ENCODE measurements at places on chromosomes 6 and 20.

GRCh38 chr6:164331026-164331425 is 916.5 kb downstream of the QKI start:
- no peak for DNase-seq

DNA sequence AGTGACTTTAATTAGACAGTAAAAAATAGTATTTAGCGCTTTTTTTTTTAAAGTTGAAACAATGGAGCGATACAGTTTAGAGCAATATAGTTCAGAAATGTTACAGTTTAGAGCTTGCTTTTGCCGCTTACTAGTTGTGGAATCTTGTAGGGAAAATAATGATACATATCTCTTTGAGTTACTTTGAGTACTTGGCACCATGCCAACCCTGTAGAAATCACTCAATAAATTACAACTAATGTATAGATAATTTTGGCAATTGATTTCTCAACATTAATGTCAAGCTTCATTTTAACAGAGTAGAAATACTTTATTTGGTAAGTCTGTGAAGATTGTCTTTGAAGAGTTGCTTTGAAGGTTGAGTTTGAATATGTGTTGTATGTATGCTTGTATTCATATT is 27.4 kb downstream of the CDC40 start:
- no peak for DNase-seq

GRCh38 chr20:21259346-21259745 is 43.8 kb upstream of the XRN2 start:
- no peak for DNase-seq

DNA sequence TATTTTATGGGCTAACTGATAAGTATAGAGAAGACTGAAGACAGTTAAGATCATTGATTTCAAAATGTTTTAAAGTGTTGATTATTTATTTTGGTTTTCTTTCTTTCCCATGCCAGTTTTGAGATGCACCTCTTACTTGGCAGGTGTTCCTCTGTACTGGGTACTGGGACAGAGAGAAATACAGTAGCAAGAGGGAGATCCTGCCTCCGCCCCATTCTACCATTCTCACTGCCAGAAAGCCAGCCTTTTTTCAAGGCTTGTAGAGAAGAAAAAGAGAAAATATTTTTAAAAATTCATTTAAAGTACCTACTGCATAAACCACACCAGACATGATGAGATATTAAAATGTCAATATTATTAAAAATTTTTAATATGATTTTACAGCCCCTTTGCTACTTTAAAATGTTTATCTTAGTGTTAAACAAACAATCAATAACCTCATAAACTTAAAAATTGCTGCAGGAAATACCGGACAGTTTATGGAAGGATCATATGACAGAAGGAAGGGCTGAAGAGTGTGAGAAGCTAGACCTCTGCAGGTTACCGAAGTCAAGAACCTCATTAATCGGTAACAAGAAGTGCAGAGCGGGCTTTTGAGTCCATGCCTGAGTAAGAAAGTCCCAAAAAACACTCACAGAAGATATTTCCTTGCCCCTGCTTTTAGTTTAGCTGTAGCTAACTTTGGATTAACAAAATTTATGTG is 117.8 kb upstream of the ESR1 start:
- DNase-seq, result no peak

GRCh38 chr20:2312876-2313275 is 17.1 kb downstream of the TGM3 start:
- no peak for DNase-seq

DNA sequence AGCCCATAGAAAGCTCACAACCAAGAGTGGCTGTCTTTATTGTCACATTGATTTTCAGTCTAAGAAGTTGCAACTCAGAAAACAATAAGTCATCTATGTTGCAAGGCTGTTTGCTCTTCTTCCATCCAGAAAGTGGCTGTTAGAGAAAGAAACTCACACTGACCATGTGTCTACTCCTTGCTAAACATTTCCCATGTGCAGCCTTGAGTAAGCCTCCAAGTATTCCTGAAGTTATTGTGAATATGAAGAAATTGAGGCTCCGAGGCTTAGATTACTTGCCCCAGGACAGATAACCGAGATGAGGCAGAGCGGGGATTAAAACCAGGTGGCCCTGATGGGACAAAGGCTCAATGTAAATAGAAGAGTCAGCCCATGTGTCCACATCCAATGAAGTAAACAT is 105.0 kb downstream of the SPTLC3 start:
- DNase-seq, result no peak

DNA sequence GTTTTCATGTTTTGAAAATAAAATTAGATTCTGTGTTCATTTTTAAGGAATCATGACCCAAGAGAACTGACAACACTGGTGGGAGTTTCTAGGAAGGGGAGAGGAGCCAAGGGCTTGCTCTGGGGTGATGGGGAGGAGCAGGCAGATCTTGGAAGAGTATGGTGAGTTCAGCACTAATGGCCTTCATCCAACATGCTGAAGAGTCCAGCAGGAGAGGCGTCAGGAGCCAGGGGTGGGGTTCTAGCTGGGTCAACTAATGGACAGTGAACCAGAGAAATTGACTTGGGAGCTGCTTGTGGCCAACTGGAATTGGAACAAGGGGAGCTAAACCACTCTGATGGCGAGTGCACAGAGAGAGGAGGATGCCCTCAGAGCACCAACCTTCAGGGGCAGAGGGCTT is 107.1 kb downstream of the MRPL14 start:
- peak; percentile 81 for DNase-seq

- no peak for DNase-seq
Measured at GRCh38 chr6:34949636-34950035, 60.6 kb downstream of the ANKS1A start.

- peak; percentile 57 for DNase-seq
Measured at GRCh38 chr20:62971950-62972844, 19.7 kb downstream of the SLC17A9 start.

DNA sequence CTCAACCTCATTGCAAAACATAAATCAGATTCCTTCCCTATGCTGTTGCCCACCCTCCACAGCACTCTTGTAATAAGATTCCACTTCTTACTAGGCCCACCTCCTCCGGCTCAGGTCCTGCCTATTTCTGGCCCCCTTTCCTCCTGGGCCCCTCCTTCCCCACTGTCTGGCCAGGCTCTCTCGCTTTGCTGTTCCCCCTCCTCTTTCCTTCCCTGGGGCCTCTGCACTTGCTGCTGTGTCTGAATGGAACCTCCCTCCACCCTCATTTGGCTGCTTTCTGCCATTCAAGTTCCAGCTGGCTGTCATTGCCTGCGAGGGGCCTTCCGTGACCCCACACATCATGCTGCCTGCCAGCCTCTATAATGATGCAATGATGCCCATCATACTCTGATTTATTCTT is 38.9 kb downstream of the ARHGAP40 start:
- no peak for DNase-seq

DNA sequence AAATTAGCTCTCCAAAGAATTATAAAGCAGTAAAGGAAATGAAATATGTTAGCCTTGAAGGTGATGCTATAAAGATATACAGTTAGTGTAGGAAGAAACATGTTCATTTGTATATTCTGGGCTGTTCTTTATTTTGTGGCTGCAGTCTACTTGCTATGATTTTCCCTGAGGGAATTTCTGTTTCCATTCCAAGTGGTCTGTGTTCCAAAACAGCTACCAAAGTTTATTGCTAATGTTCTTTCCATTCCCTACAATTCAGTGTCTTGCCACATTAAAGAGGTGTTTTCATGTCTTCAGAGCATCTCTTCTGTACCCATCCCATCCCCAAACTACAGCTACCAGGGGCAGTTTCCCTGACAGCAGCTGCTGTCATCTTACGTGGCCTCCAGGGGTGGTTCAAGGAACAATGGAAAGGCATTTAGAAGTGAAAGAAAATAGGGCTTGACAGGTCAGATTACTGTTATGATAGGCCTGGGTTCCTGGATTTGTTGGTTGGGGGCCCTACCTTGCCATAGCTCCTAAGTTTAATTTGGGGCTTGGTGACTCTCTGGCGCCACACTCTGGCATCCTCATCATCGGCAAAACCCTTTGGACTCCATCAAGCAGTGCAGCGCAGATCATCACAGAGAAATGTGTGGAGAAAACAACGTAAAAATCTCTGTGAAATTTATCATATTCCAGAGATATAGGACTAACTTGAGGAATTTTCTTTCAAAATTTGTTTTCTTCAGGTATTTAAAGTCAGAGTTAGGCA is 33.8 kb upstream of the AIG1 start:
- DNase-seq, result no peak

GRCh38 chr6:14129575-14129974 is 12.0 kb downstream of the CD83 start:
- DNase-seq, result peak; percentile 45

GRCh38 chr6:42294759-42295158 is 77.1 kb upstream of the MRPS10 start:
- DNase-seq, result peak; percentile 54

DNA sequence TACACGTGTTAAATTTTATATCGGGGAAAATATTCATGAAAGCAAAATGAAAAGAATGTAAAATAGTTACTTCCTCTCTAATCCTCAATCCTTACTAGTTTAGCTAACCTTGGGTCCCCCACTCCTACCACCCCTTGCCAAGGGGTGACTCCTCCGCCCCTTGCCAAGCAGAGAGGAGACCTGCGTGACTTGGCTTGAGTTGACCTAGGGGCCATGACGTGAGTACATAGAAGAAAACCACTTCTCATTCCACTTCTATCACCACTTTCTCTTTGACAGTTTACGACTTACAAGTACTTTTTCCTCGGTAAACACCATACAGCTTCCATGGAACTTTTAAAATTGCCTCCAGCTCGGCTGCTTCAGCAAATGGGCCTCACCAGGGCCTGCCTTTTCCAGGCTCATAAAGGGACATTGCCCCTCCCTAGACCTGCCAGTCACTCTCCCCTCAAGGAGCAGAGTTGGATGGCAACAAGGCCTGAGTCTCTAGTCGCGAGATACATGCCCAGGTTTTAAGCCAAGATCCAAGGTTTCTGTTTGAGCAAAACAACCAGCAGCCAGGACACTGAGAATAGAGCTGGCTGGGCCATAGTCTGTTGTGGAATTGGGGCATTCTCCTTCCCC is 29.9 kb downstream of the SDCBP2 start:
- DNase-seq, result no peak

GRCh38 chr20:52972190-52972937 is at the start of gene TSHZ2:
Gene TSHZ2, plus strand, starts transcription at chr20:52972358. Its CDS starts 936 bp downstream, at chr20:52973294.
- DNase-seq, result peak; percentile 52

DNA sequence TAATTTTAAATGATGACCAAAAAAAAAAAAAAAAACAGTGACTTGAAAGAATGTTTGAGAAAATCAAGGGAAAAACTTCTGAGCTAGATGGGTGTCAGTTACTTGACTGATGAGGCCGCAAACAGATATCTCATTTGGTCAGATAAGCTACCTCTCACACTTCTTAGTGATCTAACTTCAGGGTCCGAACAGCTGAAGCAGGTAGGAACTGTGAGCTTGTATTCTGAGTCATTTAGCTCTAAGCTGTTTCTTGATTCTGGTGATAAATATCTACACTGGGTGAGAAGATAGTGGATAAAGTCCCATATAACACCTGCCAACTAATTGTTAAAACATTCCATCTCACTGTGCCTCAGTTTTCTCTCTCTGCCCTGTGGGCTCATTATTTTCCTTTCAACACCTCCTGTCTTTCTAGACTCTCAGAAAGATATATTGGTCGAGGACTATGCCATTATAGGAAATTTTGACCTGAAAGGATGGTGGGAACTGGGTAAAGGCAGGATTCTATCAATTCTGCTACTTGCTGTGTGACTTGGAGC is 7.7 kb downstream of the KIF3B start:
- no peak for DNase-seq

DNA sequence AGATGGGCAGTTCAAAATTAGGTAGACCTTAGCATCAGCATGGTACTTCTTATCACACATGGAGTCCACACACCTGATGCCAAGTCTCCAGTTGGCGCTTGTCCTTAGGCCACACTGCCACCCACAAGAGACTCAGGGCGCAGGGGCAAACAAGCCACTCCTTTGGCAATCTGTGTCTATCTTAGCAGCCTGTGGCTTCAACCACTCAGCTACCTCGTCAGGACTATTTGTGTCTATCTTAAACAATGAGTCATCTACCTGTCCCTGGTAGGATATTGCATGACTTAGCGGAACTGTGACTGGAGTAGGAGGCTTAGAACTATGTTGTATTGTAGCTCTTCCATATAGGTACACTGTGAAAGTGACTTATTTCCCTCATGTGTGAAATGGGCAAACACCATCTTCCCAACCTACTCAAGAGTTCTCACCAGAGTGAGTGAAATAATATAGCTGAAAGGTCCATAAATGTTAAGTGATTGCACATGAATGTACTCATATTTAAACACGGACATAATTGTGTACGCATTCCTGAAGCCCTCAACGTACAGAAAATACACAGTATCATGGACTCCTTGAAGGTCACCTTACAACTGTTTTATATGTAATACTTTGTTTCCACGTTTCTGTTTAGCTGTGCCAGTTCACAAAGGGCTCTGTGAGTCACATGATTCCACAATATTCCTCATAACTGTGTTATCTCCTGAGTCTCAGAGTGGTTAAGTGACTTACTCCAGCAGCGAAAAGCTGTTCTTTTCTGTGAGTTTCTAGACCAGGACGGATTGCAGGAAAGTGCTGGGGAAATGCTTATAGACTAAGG is 1.6 kb downstream of the TRIM27 start:
- no peak for DNase-seq

DNA sequence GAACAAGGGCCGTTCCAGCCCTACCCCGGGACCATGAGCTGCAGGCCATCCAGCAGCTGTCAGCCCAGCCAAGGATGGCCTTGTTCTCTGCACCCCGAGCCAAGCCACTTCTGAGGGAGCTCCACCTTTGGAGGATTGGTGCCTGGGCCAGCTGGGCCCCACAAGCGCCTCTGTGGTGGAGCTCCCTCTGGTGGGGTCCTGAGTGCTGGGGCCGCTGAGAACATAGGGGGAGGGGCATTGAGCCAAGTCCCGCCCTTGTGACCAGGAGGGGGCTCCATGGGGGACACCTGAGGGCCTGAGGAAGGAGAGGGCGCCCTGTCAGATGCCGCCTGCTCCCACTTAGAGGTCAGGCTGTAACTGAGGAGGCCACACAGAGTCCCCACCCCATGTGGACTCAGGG is 43.2 kb downstream of the YTHDF1 start:
- DNase-seq, result no peak

- DNase-seq, result no peak
Measured at GRCh38 chr6:84920021-84920420, 155.6 kb upstream of the TBX18 start.

DNA sequence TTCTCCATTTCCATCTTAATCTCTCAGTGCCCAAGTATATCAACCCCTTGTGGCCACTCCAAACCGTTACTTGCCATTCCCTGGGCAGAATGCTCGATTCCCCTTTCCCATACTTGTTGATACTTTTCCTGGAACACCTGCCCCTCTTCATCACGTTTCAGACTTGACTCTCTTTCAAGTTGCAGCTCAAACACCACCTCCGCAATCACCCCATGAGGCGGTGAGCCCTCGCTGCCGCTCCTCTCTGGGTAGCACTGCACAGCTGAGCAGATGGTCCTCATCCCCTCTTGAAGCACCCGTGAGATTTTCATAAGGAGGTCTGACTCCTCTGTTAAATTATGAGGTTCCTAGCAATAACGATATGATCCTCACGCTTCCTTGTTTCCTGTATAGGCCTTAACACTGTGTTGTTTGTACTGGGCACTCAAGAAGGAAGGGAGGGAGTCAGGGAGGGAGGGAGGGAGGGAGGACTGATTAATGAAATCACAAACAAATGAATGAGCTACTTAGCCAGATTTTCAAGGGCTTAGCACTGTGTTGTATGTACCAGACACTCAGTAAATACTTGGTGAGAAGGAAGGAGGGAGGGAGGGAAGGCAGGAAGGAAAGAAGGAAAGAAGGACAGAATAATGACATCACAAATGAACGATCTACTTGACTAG is 8.0 kb upstream of the UQCC2 start:
- no peak for DNase-seq
